ENCODE measurements at places on chromosomes 7 and 10.

- no peak for DNase-seq
These were observed 18.1 kb downstream of the TRIL start for GRCh38 chr7:28939844-28940544.

GRCh38 chr7:145152589-145152988 is 316.7 kb upstream of the TPK1 start:
- no peak for DNase-seq

GRCh38 chr10:70742537-70743429 is 42.4 kb downstream of the TBATA start:
- DNase-seq, result no peak

- DNase-seq, result no peak
These were observed 380.2 kb downstream of the EXOC4 start for GRCh38 chr7:133633055-133633454.

GRCh38 chr10:10951675-10952074 is 66.0 kb upstream of the CELF2 start:
- no peak for DNase-seq

- no peak for DNase-seq
These were observed 61.1 kb downstream of the VPS50 start for GRCh38 chr7:93293229-93293628.

DNA sequence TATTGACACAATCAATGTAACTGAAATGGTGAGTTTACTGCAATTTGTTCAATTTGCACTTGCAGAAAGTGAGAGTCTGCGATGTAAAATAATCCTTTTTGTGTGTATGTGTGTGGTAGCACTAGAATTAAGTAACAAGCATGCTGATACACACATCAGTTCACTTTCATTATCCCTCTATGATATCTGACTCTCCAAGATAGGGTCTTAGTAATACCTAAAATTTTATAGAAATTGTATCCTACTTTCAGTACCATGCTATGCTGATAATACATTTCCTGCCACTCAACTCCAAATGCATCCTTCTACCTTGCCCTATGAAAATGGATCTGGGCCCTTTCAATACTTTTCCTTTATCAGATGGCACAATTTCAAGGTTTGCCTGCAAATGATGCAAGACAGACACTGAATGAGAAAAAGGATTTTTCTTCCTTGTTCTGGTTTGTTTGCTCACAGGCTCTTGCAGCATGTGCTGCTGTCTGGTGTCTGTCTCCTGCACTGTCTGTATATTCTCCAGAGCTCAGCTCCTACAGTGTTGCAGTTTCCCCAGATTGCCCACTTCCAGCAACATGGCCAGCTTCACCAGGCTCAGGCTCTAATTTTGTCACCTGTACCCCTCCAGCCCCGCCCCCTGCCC is 297.9 kb upstream of the HGF start:
- peak; percentile 12 for DNase-seq

GRCh38 chr10:21873198-21873597 is 130.3 kb downstream of the DNAJC1 start:
- DNase-seq, result no peak

- peak; percentile 75 for DNase-seq
These were observed 589 bp downstream of the ZNF488 start for GRCh38 chr10:47383261-47384147.

DNA sequence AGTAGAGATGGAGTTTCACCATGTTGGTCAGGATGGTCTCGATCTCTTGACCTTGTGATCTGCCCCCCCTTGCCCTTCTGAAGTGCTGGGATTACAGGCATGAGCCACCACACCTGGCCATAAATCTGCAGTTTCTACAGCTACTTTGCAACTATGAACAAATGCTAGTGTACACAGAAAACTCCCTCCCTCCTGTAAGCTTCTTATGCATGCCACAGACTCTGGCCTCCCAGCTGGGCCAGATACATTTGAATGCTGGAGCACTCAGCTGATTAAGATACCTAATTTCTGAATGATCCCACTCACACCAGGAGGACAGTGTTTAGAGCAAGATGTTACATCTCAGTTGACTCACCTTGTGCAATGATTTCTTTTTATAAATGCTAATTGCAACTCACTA is 486.2 kb downstream of the KCNMA1 start:
- DNase-seq, result no peak

- DNase-seq, result peak; percentile 16
These were observed 10.1 kb downstream of the LIMK1 start for GRCh38 chr7:74093671-74094223.

GRCh38 chr10:93859049-93859655 is 34.6 kb upstream of the SLC35G1 start:
- no peak for DNase-seq

DNA sequence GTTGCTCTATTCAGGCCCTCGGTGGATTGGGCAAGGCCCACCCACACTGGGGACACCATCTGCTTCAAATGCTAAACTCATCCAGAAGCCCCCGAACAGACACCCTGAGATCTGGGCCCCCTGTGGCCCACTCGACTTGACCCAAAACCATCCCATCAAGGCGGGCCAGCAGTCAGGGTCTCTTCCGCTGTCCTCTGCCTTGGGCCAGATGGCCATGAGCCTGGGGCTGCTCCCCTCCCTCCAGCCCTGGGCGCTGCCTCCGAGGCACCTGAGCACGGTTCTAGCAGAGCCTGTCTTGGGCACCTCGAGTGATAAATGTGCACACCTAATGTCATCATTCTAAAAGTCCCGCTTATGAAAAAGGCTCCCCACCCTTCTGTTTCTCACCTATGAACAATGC is 449.4 kb downstream of the TCERG1L start:
- DNase-seq, result no peak

DNA sequence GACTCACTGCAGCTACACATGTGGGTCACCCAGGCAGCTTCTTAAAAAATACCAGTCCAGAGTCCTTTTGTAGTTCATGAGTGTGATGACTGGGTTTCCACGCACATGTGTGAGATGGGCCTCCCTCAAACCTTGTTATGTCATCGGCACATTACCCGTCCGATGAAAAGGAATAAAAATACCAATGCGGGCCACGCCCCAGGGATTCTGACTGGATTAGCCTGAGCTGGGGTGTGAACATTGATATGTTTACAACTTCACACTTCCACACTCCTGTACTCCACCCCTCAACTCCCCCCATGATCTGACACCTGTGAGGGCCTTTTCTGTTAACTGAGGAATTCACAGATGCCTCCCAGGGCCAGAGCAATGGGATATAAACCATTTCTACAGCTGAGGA is 6.2 kb downstream of the SLC29A3 start:
- no peak for DNase-seq

GRCh38 chr10:67612577-67613537 is 83.1 kb downstream of the CTNNA3 start:
- no peak for DNase-seq

GRCh38 chr7:155893664-155894063 is 81.4 kb upstream of the SHH start:
- no peak for DNase-seq

GRCh38 chr7:127349881-127350280 is 42.6 kb downstream of the ZNF800 start:
- no peak for DNase-seq

GRCh38 chr10:77501846-77502261 is 135.8 kb downstream of the KCNMA1 start:
- no peak for DNase-seq

- no peak for DNase-seq
These were observed 4.5 kb downstream of the VGF start for GRCh38 chr7:101160910-101161309.

DNA sequence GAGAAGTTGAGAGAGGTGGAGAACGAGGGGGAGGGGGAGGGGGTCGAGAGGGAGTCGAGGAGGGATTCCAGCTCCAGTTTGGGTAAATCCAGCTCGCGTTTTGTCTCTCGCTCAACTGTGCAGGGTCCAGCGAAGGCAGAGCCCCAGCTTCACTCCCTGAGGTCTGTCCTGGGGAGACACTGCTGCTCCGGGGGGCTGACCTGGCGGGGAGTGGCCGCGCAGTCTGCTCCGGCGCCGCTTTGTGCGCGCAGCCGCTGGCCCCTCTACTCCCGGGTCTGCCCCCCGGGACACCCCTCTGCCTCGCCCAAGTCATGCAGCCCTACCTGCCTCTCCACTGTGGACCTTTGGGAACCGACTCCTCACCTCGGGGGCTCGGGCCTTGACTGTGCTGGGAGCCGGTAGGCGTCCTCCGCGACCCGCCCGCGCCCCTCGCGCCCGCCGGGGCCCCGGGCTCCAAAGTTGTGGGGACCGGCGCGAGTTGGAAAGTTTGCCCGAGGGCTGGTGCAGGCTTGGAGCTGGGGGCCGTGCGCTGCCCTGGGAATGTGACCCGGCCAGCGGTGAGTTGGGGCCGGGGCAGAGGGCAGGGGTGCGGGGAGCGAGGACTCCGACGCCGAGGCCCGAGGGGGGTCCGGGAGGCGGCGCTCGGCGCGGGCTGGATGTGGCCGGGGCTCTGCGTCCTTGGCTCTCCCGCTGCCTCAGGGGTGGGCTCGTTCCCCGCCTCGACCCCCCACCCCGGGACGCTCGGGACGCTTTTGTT is at the start of gene TET1:
TET1 (plus strand) TSS at position 152 of the 757 bp plus-strand sequence. CDS start 12,002 bp downstream, outside the sequence.
- peak; percentile 5 for DNase-seq

DNA sequence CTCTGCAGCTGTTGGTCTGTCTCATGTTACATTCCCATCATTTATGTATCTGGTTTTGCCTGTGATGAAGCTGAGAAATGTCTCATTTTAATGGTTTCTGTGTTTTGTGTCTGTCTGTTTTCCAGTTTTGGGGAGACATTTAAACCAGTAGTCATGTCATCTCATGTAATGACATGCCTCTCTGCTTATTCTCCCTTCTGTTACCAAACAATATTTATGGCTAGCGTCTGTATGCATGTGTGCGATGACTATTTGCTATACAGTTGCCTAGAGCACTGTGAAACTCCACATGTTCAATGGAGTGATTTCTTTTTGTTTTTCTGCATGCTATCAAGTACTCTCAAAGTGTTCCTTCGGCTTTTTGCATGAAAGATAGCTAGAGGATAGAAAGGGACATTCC is 132.0 kb downstream of the ST7 start:
- peak; percentile 40 for DNase-seq

- no peak for DNase-seq
These were observed 27.9 kb upstream of the LOXL4 start for GRCh38 chr10:98295907-98296306.

GRCh38 chr10:88157981-88158465 is 294.6 kb downstream of the PTEN start:
- DNase-seq, result no peak

GRCh38 chr10:15539262-15539661 is 168.2 kb upstream of the FAM171A1 start:
- no peak for DNase-seq

DNA sequence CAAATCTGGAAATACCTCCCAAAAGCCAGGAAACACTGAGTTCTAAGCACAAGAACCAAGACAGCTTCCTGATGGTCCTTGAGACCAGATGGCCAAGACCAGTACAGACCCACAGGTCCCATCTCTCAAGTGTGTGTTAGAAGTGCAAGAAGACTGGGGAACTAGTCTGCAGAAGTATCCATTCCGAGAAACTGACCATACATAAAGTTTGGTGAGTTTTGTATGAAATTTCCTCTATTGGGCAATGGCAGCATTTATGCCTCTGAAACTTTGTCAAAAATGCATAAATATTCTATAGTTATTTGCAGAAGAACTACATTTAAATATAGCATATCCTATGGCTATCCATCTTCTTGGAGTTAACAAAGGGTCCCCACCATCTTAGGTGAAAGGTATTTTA is 137.5 kb downstream of the LRRN3 start:
- no peak for DNase-seq
